ENCODE measurements at places on chromosomes 13 and 19.

- no peak for DNase-seq
- no peaks in the 10 kb centered on the region for H3K27me3 ChIP-seq
- H3K27ac ChIP-seq: no peak overlapping the region
- H3K4me3 ChIP-seq: no peak overlapping the region
These were observed 8.0 kb downstream of the MAP2K2 start for GRCh38 chr19:4115818-4116385.

GRCh38 chr13:26449063-26449848 is 108.2 kb upstream of the WASF3 start:
- no peak for DNase-seq
- no peak overlapping the region for H3K27ac ChIP-seq
- H3K4me3 ChIP-seq: no peak overlapping the region
- peaks cover 17% of the 10 kb centered on the region for H3K27me3 ChIP-seq
- no peaks in the 10 kb centered on the region for H3K36me3 ChIP-seq

DNA sequence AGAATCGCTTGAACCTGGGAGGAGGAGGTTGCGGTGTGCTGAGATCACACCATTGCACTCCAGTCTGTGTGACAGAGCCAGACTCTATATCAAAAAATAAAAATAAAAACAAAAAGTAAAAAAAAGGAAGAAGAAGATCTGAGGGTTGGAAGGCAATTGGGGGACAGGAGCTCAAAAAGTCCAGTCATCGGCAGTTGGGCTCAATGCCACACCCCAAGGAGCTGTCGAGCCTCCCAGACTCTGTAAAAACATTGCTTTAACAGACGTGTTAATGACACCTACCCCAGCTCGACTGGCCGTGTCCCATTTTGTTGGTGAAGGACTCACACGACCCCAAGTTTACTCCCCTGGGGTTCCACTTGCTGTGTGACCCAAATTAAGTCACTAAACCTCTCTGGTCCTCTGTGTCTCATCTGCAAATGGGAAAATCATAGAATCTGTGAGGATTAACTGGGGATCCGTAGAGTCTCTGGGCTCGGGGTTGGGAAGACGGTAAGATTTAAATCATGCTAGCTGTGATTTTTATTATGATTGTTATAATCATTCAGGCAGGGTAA is 7.0 kb downstream of the GNA15 start:
- H3K27ac ChIP-seq: peak overlapping the region; percentile 76
- H3K36me3 ChIP-seq: peaks cover 52% of the 10 kb centered on the region
- DNase-seq: no peak
- no peaks in the 10 kb centered on the region for H3K27me3 ChIP-seq

DNA sequence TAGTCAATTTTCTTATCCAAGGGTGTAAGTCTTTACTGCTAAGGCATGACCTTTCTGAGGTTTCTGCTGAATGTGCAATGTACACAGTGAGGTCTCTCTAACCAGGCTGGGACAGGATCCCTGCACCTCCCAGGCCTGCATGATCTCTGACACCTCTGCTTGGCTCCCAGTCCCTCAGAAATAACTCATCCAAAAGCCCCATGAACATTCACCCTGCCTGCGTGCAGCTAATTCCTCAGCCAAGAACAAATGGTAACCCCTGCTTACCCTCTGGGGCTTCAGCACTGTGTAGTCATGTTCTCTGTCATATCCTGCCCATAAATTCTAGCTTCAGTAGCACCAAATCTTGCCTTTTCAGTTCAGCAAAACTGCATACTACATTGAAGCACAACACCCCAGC is 1146.3 kb upstream of the MIR17HG start:
- DNase-seq: no peak
- H3K36me3 ChIP-seq: no peaks in the 10 kb centered on the region
- no peaks in the 10 kb centered on the region for H3K27me3 ChIP-seq
- H3K4me1 ChIP-seq: no peaks in the 10 kb centered on the region
- H3K4me3 ChIP-seq: no peak overlapping the region
- no peak overlapping the region for H3K27ac ChIP-seq

DNA sequence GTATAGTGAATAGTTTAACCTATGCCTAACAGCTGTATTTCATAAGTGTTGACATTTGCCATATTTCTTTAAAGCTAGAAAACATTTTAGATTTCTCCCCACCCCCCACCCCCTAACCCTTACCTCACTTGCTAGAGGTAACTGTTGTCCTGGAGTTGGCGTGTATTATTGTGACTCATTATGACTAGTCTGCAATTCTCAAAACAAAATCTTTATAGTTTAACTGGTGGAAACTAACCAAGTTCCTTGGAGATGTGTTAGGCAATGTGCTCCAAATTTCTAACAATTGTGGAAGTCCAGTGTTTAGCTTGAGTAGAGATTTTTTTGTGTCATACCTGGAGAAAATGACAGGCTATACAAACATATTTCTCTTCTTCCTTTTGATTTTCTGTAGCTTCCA is 38.0 kb downstream of the KCTD4 start:
- no peak overlapping the region for H3K4me3 ChIP-seq
- H3K36me3 ChIP-seq: peaks cover 31% of the 10 kb centered on the region
- no peak overlapping the region for H3K27ac ChIP-seq
- peaks cover 6% of the 10 kb centered on the region for H3K4me1 ChIP-seq

GRCh38 chr19:58364146-58364545 is 1.6 kb upstream of the ZNF497 start:
- no peak for DNase-seq
- H3K4me1 ChIP-seq: peaks cover 6% of the 10 kb centered on the region
- peak overlapping the region; percentile 17 for H3K4me3 ChIP-seq
- no peak overlapping the region for H3K27ac ChIP-seq
- no peaks in the 10 kb centered on the region for H3K27me3 ChIP-seq
